ENCODE measurements at places on chromosomes 12 and 14.

DNA sequence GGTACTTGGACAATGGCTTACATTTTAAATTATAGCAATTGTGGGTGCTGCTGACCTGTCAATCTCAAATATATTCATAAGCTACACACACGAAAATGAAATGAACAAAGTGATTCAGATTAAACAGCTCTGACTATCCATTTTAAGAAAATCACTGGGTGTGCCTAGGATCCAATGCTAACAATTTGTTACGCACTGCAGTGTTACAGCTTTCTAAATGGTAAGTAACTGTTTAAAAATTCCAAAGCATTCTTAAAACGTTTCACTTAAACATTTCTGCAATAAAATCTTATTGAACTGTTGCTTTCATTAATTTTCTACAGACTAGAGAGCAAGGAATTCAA lies 18.9 kb downstream of the LMO3 start:
- no peak for DNase-seq

GRCh38 chr12:120693848-120694247 lies 6.9 kb downstream of the MLEC start:
- no peak for DNase-seq

- DNase-seq, result no peak
Observed at GRCh38 chr12:76879710-76880518, 1.1 kb upstream of the CSRP2 start.

GRCh38 chr12:108507971-108508642 lies 7.0 kb upstream of the FICD start:
- no peak for DNase-seq

DNA sequence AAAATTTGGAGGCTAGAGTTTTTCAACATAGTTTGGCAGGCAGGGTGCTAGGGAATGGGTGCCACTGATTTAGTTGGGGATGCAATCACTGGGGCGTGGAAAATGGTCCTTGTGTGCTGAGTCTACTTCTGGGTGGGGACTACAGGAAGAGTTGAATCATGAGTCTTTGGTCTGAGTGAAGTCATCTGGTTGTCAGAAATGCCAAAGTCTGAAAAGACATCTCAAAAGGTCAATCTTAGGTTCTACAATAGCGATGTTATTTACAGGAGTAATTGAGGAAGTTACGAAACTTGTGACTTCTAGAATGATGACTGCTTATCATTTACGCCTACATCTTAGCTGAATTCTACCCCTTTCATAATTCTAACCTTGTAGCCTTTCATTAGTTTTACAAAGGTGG lies 209.1 kb downstream of the NUBPL start:
- DNase-seq, result no peak

- no peak for DNase-seq
Observed at GRCh38 chr12:94620621-94621020, 29.7 kb downstream of the TMCC3 start.

GRCh38 chr14:96503306-96503679 lies 1.1 kb downstream of the PAPOLA start:
- DNase-seq, result no peak

- DNase-seq, result no peak
Observed at GRCh38 chr14:100617410-100618317, 30.4 kb upstream of the BEGAIN start.

- DNase-seq, result no peak
Observed at GRCh38 chr12:5864972-5865371, 80.1 kb downstream of the ANO2 start.

- no peak for DNase-seq
Observed at GRCh38 chr12:8689681-8690080, 8.1 kb upstream of the RIMKLB start.

DNA sequence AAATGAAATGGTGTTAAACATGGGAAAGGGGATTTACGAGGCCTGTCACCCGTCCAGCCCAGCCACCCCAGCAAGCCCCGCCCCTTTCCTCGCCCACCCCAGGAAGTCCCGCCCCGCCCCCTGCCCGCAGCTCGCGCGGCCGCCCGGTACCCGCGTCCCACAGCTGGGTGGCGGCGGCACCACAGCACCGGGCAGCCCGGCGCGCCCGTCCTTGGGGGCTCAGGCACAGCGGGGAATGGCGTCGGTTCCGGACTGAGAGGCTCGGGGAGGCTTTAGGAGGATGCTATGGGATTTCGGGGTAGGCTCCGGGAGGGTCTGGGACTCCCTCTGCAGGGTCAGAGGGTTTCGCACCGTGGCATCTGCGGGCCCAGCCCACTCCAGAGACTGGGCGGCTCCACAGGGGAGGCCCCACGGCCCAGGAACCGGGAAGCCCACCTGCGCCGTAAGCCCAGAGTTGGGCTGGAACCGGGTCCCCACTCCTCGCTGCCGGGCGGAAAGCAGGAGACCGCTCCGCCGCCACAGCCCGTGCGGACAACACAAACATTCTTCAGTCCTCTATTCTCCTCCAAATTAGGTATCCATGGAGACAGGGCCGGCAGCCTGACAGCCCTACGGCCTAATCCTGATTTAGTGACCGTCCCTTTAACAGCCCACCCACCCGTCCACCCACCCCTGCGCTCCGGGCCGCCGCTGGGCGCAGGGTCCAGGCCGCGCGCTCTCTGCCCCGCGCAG lies 1.4 kb downstream of the FIGNL2 start:
- DNase-seq, result no peak

- DNase-seq, result no peak
Observed at GRCh38 chr12:114933428-114934160, 249.6 kb upstream of the TBX3 start.

DNA sequence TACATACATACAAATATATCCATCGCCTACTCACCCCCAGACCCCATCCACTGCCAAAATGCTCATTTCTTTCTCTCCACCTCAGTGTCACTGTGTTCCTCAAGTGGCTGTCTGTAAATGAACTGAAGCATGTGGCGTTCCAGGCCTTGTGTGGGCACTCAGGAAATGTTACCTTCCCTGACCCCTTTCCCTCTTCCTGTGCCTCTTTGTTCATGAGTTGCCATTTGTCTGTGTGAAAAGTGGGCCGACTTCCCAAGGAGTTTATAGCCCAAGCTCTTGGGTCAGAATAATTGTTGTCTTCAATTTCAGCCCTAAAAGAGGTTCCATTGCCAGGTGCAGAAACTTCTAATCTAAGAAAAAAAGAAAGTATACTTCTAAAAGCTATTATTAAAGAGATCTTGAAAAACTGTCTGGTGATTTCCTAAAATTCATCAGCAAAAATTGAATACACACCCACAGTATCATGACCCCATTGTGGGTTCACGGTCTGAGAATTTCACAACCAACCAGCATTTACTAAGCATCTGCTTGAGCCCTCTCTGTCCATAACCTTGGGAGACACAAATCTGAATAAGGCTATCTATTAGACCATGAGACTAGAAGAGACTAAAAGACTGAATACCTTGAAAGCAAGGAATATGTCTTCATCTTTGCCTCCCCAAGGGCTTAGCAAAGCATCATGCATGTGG lies 201.4 kb upstream of the EEA1 start:
- DNase-seq, result peak; percentile 4

GRCh38 chr12:99911081-99911480 lies 73.7 kb downstream of the ANKS1B start:
- DNase-seq, result no peak

DNA sequence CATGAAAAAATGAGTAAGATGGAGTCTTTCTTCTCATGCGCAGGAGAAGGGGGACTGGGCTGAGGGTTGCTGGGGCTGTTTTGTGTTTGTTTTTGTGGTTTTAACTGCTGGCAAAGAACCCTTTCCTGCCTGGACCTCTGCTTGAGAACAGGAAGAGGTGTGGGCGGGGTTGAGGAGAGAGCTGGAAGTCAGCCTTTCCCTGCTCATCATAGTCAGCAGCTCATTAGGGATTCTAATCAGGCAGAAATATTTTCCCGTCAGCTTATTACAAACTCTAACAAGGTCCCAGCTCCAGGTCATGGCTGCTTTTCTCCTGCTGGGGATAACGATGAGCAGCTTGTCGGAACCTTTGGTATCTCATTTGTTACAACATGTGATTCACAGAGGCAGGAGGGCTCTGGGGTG lies 185.0 kb upstream of the NRXN3 start:
- DNase-seq, result no peak

GRCh38 chr12:99343960-99344359 lies 303.6 kb upstream of the GARIN6 start:
- no peak for DNase-seq

- no peak for DNase-seq
Observed at GRCh38 chr12:112032292-112032691, 19.1 kb downstream of the ERP29 start.

GRCh38 chr12:7129872-7130691 lies at the start of gene CLSTN3:
TSS of gene CLSTN3 (plus strand) at chr12:7130371. CDS start at chr12:7130649, 278 bp downstream.
- no peak for DNase-seq

DNA sequence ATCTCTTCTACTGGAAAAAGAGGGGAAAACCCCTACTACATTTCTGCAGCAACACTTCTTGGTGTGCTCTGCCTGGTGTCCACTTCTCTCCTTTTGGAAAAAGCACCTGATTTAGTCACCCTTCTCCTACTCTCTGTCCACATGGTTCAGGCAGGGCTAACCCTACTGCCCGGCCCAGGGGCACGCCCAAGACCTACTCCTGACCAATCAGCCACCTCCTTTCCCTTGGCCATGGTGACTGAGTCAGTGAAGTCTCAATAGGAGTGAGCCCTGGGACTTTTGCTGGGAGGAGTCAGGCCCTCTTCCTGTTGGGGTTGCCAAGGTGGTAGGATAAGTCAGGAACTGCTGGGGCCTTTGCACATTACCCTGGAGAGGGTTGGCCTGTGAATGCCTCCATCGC lies 52.5 kb upstream of the MYL2 start:
- no peak for DNase-seq

DNA sequence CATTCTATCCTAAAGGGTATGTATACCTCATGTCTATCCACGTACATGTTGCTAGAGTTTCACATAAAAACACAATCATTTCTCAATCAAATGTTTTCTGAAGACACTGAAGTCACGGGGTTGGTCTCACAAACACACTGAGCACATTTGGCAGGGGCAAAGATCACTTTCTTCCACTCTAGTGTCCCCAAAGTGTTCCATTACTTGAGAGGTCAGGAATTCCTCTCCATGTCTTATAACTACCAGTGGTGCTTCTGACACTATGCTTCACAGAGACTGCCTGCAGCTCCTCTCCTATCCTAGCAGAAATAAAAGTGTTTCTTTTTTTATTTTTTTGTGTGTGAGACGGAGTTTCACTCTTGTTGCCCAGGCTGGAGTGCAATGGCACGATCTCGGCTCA lies 19.1 kb downstream of the ZFYVE1 start:
- no peak for DNase-seq

DNA sequence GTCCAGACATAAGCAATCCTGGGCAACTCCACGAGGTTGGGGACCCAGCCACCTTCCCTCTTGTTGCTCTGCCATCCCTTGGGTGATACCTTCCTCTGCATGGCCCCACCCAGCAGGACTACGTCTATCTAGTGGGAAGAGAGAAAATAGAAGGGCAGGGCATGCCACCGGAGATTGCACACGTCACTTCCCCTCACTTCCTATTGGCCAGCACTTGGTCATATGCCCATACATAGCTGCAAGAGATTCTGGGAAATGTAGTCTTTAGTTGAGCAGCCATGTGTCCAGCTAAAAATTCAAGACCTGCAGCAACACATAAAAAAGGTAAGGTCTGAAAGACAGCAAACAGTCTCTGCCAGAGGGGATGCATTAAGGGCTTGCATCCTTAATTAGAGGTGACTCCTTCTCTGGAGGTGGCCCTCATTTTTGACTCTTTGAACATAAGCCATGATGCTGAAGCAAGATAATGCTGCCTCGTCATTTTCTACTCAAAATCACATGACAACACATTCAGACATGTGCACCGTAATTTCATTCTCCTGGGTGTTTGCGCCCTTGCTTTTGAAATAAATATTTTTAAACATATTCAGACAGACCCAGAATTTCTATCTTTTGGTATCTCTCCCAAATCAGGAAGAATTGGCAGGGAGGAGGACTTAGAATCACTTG lies 91.8 kb upstream of the PWP1 start:
- no peak for DNase-seq

GRCh38 chr14:88452231-88452630 lies 66.8 kb downstream of the SPATA7 start:
- no peak for DNase-seq

DNA sequence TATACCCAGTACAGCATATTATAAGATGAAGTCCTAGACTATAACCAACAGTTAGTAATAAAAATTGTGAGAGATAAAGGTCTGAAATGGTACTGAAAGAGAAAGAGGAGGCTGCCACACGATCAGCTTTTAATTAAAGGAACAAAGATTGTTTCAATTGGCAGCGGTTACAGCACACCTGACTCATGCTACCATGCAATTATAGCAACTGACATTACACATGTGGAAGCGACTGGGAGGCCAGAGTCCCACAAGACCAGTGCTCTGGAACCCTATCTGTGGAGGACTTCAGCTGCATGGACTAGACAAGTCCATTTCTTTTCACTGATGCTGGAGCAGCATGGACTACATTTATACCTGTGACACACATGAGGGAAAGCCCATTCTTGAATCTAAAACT lies 55.2 kb downstream of the SEL1L start:
- DNase-seq, result no peak

DNA sequence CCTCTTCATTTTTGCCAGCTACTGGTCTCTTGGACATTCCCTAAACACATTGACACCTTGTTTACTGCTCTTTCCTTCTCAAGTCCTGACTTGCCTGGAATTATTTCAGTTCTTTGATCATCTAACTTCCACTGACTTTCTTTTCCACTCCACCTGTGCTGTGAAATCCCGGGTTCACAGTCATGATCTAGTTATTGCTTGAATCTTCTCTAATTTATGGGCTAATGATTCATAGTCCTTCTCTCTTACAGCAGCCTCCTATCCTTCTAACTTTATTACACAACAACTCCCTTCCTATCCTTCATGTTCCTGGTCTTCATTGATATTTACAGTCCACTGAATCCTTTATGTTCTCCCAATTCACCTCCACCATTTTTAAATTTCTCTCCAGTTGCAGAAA lies 260.1 kb downstream of the C12orf75 start:
- DNase-seq, result no peak

DNA sequence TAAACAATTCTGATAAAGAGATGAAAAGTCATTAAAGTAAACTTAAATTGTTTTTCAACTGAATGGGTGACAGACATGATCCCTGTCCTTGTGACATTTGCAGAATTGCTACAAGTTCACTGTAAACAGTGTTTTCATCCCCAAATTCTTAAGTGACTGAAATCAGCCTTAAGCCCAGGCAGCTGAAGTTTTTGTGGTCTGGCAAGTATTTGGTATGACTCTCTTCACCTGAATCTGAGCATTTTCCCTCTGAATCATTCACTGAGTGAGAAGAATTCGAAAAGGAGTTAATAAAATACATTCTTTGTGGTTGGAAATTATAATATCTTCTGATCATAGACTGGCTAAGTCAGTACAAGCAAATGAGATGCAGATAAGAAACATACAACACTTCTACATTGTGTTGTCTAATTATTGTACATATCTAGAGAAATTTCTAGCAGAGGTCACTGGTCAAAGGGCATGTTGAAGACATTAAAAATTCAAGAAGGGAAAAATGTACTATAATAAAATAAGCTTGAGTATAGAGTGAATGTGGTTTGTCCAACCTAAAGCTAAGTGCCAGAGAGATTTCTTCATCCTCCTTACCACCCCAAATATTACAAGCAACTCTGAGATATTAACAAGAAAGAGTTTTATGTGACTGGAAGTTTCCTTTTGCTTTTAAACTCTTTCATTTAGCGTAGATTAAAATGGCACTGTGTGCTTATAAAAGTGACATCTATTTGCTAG lies 177.8 kb upstream of the DIO2 start:
- DNase-seq, result no peak

Data from GF-D8 (cell line).